ENCODE measurements at places on chromosomes 4 and X.

DNA sequence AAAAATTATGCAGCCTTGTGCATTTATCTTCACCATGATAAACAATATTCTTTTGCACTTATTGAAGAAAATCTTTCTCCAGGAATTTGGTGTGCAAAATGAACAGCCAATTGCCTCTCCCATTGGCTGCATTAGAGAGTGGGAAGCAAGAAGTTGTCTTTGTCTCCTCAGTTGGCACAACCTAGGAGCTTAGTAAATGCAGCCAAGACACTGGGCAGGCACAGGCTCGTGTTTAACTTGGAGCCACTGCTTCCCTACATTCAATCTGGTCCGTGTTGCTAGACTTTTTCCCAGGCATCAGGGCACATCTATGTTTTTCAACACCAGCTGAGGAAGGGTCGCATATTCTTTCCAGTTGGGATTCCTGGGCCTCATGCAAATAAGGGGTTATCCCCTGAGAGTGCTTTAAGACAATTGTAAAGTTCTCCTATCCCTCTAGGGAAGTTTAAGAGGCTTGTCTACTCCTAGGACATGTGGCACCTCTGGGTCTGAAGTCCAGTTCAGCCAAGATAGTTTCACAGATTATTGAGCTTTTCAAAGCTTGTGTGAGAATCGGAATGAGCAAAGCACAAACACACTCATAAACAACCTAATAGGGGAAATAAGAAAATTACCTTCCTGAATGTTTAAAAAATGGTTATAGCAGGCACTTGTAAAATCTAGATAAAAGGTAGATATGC, 31.8 kb upstream of the SRD5A3 start:
- peak; percentile 23 for DNase-seq

DNA sequence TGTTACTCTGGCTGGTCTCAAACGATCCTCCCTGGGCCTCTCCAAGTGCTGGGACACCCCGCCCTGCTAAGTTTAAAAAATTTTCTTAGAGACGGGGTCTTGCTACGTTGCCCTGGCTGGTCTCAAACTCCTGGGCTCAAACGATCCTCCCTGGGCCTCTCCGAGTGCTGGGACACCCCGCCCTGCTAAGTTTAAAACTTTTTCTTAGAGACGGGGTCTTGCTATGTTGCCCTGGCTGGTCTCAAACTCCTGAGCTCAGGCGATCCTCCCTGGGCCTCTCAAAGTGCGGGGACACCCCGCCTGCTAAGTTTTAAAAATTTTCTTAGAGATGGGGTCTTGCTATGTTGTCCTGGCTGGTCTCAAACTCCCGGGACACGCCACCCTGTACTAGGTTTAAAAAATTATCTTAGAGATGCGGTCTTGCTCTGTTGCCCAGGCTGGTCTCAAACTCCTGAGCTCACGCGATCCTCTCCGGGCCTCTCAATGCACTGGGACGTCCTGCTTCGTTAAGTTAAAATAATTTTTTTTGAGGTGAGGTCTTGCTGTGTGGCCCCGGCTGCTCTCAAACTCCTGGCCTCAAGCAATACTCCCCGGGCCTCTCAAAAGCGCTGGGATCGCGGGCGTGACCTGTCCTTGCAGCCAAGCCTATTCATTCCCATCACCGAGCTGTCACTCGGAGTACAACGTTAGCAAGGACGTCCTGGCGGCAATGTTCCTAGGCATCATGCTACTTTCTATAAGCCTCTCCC, 1.1 kb downstream of the SLC25A6 start:
- DNase-seq: no peak

DNA sequence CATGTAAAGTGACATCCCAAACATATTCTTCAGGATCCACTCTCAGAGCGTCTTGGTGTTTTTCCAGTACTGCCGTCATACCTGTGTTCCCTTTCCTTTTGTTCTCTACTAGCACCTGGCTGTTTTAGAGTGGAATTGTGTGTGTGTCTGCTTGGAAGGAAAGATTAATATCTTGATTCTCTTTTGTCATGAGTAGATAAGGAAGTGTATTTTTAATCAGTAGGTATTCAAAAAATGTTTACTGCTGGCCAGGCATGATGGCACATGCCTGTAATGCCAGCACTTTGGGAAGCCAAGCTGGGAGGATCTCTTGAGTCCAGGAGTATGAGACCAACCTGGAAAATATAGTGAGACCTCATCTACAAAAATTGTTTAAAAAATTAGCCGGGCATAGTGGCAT, 198.8 kb downstream of the CBR4 start:
- DNase-seq: no peak

GRCh38 chrX:97909245-97909644, 1025.5 kb downstream of the RPA4 start:
- no peak for DNase-seq

- peak; percentile 78 for DNase-seq
Measured at GRCh38 chr4:87375719-87376291, 15.2 kb downstream of the HSD17B11 start.

- DNase-seq: no peak
Measured at GRCh38 chrX:111719426-111720210, 38.6 kb downstream of the ALG13 start.
